ENCODE measurements at places on chromosomes 2 and 18.

DNA sequence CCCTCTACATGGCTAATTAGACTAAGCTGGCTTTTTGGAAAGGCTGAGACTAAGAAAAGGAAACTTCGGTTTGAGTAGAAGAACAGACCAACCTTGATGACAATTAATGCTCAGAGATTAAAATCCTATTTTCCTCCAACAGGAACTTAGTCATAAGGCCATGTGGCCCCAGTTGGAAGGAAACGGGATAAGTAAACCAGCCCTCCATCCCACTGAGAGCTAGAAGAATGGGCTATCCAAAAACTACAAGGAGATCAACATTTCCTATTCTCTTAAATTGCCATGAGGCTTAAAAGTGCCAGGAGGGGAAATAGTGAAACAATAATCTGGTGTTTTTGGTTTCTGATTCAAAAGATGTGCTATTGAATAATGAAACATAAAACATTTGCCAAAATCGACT is 216.6 kb downstream of the PAX3 start:
- DNase-seq, result no peak

- DNase-seq, result no peak
Measured at GRCh38 chr18:22346953-22347605, 70.6 kb downstream of the CTAGE1 start.

- DNase-seq, result no peak
Measured at GRCh38 chr2:43011158-43011491, 215.3 kb downstream of the ZFP36L2 start.

DNA sequence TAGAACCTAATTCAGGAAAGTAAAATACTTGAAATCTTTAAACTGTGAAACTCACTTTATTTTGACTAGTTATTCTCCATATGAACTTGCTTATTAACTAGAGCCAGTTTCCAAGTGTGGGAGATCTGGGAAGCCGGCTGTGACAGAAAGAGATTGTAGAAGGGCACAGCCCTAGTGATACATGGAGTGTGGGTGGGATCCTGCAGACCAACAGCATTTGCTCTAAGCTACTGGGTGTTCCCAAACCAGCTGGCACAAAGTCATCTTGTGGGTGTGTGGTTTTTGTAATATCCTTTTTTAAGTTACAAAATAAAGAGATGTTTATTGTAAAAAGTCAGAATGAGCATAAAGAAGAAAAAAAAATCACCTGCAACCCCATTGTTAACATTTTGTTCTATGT is 3.4 kb downstream of the DUSP19 start:
- no peak for DNase-seq

- DNase-seq, result no peak
Measured at GRCh38 chr18:8982416-8983183, 119.9 kb upstream of the NDUFV2 start.
